ENCODE measurements at places on chromosomes 1 and 21.

DNA sequence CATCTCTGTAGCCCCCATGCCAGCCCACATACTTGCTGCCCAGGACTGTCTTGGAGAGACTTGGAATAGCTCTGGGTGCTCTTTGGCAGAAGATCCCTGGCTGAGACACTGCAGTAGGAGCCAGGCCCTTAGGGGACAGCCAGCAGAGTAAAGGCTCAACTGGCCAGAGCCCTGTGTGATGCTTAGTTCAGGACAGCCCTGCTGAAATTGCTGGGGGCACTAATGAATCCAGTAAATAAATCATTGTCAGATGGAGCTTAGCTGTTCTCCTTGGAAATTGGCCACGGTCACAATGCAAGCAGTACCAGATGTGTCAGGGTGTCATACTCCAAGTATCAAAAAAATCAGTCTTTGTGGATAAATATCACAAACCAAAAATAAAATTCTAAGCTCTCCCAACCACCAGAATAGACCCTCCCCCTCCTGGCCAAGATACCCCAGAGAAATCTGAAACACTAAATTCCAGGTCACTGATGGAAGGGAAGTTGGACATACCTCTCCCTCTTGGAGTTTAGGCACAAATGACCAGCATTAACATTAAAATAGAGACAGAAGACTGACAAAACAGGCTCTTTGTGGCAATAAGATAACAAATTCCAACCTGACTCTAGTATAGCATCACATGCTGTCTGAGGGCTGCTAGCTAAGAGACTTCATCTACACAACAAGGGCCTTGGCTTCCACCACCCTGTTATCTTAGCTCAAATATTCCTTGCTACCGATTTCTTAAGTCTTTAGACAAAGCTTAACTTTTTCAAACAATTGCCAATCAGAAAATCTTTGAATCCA is 83.2 kb upstream of the DNAH14 start:
- DNase-seq = no peak

DNA sequence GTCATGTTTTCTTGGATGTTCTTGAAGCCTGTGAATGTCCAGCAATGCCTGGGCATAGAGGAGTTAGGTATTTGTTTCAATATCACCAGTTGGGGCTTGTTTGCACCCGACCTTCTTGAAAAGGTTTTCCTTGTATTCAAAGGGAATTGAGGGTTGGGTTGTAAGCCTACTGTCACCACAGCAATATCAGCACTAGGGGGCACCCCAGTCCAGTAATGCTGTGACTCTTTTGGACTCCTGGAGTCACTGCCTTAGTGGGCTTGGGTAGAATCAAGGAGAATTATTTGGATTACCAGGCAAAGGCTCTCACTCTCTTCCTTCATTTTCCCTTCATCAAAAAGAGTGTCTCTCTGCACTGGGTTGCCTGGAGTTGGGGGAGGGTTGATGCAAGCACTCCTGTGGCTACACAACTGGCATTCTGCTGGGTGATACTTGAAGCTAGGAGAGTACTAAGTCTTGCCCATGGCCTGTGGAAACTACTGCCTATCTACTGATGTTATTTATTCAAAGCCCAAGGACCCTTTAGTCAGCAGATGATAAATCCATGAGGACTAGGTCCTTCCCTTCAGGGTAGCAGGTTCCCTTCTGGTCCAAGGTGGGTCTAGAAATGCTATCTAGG is 34.5 kb downstream of the OR10R2 start:
- no peak for DNase-seq

DNA sequence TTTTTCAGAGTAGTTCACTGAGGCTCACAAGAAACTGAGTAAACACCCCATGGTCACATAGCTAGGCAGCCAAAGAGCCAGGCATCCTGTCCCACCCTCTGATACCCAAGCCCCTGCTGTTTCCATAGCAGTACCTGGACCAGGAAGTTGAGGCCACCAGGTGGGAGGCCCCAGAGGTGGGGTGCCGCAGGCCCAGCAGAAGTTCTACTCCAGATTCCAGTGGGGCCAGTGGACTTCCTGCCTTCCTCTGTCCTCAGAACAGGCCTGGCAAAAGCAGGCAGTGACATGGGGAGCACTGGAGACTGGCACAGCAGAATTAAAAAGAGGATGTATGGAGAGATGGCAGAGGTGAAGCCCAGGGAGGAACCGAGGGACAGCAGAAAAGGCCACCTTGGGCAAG is 19.0 kb downstream of the FOXO6 start:
- no peak for DNase-seq

DNA sequence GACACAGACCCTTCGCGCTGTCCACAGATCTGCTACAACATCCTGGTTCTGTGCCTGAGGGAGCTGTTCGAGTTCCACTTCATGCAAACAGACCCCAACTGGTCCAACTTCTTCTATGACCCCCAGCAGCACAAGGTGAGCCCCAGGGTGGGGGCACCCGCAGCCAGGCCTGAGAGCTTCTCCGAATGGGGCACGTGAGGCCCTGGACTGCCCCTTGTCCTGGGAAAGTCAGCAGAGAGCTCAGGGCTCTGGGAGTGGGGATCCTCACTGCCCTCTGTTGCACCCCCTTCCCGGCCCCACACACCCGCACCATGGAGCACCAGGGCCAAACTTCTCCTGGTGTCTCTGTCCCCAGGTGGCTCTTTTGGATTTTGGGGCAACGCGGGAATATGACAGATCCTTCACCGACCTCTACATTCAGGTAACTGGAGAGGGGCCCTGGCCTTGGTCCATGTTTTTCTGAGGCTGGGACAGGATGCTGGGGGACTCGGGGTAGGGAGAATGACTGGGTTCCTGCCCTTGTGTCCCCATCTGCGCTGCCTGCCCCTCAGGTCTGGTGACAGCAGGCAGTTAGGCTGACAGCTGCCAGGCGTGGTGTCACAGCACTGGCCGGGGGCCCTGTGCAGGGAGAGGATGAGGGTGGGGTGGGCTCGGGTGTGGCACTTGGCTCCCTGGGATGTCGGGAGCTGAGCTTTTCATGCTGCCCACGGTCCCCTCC is 44.6 kb downstream of the COQ8A start:
- DNase-seq = no peak
